GM12878 (cell line): ENCODE measurements at places on chromosomes 1 and 21.

DNA sequence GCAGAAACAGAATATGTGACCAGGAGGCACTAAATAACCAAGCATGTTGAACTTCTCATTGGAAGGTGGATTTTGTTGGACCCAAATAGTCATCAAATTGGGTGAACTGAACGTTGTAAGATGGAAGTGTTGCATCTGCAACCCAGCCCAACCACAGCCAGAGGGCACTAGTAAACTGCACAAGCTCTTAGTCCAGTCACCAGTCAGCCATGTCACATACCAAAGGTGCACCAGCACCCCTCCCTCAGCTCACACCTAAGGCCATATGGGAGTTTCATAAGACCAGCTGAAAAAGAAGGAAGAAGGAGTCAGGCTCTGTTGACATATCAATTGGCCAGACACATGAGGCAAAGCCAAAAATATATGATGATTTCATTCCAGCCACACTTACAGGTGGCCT is 481.7 kb upstream of the NR5A2 start:
- DNase-seq, result no peak

GRCh38 chr1:22870201-22870871 is 102.3 kb downstream of the LACTBL1 start:
- DNase-seq, result no peak

DNA sequence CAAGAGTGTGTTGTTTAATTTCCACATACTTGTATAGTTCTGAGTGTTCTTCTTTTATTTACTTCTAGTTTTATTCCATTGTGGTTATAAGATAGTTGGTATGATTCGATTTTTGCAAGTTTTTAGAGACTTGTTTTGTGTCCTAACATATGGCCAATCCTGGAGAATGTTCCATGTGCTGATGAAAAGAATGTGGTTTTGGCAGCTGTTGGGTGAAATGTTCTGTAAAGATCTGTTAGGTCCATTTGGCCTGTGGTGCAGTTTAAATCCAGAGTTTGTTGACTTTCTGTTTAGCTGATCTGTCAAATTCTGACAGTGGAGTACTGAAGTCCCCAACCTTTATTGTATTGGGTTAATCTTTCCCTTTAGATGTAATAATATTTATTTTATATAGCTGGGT is 19.5 kb upstream of the TIPRL start:
- no peak for DNase-seq

DNA sequence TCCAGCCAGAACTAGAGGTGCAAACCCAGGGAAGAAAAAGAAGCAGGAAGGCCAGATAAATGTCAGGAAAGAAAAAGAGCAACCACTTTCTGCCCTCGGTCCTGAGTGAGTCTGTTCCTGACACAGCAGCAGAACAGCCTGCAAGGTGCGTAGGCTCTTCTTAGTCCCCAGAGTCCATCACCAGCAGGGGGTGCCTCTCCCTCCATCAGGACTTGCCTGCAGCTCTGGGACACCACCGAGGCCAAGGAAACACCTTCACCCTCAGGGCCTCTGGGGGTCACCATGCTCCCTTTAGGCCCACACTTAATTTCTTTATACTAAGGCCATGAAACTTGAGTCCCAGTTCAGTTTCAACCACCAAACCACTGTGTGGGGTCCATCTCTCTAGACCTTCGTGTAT is 43.7 kb upstream of the NFASC start:
- DNase-seq, result no peak

GRCh38 chr1:228364068-228364705 is 42.4 kb downstream of the TRIM11 start:
- no peak for DNase-seq

GRCh38 chr1:235597867-235598553 is 51.6 kb downstream of the GNG4 start:
- DNase-seq, result no peak

DNA sequence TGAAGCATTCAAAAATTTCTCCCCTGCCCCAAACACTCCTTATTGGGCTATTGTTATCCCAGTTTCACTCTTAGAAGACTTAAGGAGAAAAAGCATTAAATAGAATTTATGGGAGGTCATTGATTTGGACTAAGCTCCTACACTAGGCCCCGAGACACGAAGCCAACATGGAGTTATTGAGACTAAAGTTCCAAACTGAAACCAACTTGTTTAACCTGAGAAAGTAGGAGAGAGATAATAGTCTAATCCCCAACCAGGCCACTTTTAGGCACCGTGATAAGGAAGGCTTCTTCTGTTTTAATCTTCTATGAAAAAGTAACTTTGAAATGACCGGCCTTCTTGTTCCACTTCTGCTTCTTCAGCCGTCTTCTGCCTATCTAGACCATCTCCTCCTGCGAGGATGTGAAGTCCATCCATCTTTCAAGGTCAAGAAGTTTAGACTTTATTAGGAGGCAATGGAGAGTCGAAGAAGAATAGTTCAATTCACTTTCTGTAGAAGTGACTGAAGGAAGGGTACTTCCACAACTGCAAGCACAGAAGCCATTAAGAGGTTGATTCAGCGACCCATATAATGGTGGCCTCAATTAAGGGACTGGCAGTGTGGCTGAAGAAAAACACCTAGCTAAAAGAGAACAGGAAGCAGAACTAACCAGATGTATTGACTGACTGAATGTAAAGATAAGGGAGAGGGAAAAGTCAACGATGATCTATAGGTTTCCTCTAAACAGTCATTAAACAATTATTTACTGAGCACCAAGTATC is 428.8 kb downstream of the SMYD3 start:
- DNase-seq, result no peak

GRCh38 chr1:207837673-207838072 is 73.3 kb downstream of the CD34 start:
- no peak for DNase-seq

DNA sequence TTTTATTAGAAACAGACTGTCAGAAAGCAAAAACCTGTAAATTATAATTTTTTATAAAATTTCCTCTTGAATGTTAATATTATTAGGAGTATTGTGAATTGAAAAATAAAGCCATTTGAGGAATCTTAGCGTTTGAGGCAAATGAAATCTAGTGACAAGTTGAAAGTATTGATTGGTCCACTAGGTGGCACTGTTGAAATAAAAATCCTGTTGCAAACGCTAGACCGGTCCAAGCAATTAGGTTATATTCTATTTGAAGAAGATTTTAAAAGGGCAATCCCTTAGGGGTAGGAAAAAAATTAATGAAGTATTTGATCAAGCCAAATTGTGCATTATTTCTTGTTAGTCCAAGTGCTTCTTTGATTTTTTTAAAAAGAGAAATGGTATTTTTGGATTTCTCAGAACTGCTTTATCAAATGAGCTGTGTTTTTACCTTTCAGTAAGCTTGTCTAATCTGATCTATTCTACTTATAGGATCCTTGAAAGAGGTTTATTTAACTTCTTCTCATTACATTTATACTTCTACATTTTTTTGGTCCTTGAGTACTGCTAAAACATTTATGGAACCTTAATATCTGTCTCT is 57.7 kb downstream of the ATG4C start:
- DNase-seq, result peak; percentile 15

DNA sequence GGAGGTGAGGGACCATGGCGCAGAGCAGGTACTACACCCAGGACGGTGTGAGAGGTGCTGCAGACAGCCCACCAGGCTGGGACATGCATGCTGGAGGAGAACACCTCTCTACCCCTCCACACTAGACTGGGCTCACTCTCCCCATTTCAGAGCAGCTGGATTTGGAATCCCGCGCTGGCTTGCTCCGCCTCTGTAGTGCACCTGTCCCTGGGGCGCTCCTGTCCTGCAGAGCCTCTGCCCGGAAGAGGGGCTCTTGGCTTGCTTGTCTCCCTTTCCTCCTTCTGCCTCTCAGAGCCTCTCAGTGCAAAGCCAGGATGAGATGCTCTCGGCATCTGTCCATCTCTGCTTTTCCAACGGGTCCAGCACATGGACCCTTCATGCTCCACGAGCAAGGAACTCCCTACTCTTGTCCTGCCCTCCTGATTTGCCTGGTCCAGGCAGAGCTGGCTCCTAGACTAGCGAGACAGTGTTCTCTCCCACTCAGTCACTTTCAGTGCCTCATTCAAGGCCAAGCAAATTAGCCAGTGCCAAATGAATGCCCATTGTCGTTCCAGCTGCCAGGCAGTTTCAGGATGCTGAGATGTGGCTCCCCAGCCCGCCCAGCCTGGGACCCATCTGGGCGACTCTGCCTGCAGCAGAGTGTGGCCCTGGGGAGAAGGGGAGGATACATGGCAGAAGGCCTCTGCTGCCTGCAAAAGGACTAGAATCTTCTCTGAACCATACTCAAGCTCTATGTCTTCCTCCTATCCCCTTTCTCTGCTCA is 33.7 kb downstream of the CDCA8 start:
- DNase-seq, result no peak

GRCh38 chr1:241767737-241768136 is 80.3 kb upstream of the EXO1 start:
- no peak for DNase-seq

DNA sequence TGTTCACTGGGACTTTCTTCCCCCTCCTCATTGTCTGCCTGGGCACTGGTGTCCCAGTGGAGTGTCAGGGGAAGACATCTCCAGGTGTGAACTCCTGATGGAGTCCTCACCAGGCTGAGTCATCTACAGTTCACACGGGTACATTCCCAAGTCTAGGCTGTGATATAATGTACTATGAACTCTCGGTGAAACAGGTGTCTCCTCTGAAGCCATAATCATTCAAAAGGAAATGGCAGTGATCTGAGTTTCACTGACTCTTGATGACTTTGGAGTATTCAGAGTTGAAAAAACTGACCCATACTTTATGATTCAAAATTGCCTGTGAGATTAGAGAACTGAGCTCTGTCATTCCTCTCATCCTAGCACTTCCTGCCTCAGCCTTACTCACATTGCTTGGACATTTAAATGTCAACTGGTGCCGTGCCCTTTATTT is 9.1 kb downstream of the LAMC2 start:
- DNase-seq, result no peak

GRCh38 chr1:28509705-28510272 is 3.9 kb downstream of the RCC1 start:
- DNase-seq, result no peak

GRCh38 chr1:11311816-11312755 is 39.1 kb downstream of the UBIAD1 start:
- DNase-seq, result no peak

DNA sequence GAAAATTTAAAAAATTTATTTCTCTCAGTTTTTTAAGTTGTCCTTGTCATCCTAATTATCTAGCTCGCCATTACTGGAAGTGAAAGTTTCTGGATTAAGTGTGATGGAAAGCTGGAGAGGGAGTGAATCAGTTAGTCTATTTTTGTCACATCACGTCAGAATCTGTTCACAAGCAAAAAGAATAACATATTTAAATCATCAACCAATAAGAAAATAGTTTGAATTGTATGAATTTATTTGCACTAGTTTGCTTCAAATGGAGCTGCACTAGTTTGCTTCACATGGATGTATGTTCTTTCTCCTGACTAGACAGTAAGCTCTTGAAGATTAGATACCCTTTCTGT is 22.8 kb downstream of the PHC2 start:
- no peak for DNase-seq

GRCh38 chr1:109990302-109990653 is 5.7 kb downstream of the AHCYL1 start:
- no peak for DNase-seq

DNA sequence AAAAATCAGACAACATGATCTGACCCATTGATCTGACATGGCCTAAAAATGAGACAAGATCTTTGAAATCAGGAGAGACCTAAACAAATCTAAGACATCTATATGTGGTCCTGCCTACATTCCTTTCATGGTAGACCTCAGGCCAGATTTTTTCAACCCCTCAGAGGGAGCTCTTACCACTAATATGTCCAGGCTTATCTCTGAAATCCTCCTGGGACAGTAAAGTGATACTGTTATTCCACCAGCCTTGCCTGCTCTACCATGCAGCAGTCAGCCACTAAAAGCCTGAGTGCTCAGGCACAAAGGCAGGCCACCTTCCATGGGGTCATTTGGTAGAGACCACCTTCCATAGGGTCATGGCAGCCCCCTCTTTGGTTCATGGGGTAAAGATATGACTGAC is 126.9 kb downstream of the TBX15 start:
- DNase-seq, result no peak

GRCh38 chr1:25973610-25974321 is 24.1 kb downstream of the PAFAH2 start:
- DNase-seq, result no peak

GRCh38 chr1:108750476-108751181 is 4.2 kb downstream of the STXBP3 start:
- DNase-seq, result no peak

- DNase-seq, result no peak
Observed at GRCh38 chr1:173016419-173016818, 34.3 kb downstream of the TNFSF18 start.

GRCh38 chr1:21307210-21307609 is 16.9 kb upstream of the ECE1 start:
- no peak for DNase-seq

GRCh38 chr1:8742022-8742924 is 75.2 kb downstream of the RERE start:
- no peak for DNase-seq

- no peak for DNase-seq
Observed at GRCh38 chr1:197302775-197303174, 34.7 kb downstream of the CRB1 start.

GRCh38 chr1:107683683-107684082 is 281.3 kb downstream of the VAV3 start:
- DNase-seq, result no peak

DNA sequence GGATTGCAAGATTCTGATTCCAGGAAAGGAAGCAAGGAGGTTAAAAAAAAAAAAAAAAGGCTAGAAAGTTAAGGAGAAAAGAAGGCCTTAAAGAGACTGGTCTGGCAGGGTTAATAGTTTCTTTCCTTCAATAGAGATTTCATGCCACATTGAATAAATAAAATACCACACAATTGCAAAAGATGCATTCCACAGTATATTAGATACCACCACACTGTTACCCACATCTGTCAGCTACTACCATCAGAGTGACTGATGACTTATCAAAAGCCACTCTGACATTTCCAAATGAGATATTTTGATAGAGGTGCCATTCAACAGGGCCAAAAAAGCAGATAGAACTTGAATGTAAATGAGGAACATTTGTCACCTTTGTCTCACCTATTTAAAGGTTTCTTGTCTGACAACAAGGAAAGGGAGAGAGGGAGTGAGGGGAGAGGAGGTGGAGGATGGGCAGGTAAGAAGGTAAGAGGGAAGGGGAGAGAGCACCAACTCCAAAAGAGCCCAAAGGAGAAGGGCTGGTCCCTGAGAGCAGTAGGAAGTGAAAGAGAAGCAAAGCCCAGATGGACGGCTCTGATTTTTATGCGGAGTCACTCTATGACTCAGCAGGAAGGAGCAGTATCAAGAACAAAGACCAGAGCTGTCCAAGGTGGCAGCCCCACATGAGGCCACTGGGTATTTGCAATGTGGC is 38.3 kb downstream of the LRRN2 start:
- DNase-seq, result peak; percentile 5

DNA sequence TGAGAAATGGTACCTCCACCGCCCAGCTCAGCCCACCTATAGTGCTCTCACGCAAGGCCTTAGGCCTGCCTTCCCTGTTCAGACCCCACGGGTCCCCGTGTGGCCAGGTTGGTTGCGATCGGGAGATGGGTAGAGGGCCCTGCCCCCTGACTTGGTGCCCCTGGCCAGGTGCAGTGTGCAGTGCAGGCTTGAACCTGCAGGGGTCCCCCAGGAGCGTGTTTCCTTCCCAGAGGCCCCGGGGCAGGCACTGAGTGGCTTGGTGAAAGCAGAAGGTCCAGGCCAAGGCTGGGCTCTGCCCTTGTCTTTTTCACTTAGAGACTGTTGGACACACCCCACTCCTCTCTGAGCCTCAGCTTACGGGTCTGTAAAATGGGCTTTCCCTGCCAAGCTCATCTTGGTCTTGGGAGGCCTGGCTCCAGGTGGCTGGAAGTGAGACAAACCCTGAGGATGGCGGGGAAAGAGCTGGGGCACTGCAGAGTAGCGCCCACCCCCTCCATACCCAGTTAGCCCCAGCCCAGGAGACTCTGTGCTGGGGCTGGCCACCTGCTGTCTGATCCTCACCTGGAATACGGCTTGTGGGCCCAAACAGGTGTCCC is 9.3 kb upstream of the HES5 start:
- DNase-seq, result no peak
